ENCODE measurements at places on chromosomes 2 and 18.

- DNase-seq: no peak
Measured at GRCh38 chr2:98643496-98644100, 35.2 kb downstream of the UNC50 start.

GRCh38 chr2:224925810-224926100, 116.5 kb downstream of the DOCK10 start:
- DNase-seq: no peak

DNA sequence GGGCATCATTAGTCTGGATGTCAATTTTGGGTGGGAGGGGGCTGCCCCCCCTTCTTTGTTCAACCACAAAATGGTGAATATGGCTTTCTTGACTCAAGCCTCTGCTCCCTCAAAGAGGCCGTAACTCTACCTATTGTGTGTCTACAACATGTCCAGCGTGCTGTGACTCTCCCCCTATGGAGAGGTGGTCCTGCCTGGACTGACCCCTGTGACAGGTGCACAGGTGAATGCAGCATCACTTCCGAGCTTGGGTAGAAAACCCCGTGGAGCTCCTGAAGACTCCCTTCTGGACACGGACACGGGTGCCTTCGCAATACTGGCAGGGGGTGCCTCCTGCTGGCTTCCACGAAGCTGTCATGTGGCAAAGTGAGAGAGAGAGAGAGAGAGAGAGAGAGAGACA, 397.8 kb downstream of the GALR1 start:
- DNase-seq: no peak

- DNase-seq: no peak
Measured at GRCh38 chr2:26811791-26812694, 26.2 kb downstream of the CENPA start.

DNA sequence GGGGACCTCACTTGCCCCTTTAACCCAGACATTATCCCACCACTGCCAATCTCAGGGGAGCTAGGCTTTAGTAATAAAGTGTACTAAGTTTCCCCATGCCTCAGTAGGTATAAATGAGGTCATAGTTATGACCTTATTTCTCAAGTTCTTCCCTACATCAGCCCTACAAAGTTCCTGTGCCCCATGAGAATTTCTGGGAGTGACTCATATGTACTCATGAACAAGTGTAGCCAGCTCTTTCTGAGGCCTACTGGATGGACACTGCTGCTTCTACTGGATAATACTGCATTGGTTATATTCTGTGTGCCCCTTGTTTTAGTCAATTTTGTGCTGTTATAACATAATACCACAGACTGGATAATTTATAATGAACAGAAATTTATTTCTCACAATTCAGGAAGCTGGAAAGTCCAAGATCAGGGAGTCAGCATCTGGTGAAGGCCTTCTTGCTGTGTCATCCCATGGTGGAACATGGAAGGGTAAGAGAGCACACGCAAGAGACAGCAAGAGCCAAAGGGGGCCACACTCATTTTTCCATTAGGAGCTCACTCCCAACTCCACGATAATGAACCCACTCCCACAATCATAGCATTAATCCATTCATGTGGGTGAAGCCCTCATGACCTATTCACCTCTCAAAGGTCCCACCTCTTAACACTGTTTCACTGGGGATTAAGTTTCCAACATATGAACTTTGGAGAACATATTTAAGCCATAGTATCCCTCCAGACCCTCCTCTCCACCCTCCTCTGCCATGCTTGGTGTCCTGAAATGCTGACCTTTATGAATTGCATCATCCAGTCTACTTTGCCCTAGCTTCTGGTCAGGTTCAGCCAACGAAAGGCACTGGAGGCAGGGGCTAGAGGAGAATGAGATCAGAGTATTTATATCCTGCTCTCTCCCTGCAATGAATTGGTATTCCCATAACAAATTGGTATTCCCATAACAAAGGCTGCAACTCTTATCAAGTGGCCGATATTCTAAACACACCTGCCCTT, 25.4 kb upstream of the ST3GAL5 start:
- no peak for DNase-seq

GRCh38 chr2:51079945-51080344, 48.0 kb upstream of the NRXN1 start:
- DNase-seq: no peak
